ENCODE measurements at places on chromosomes 1 and 21.

- no peak for DNase-seq
Observed at GRCh38 chr21:35229290-35229689, 180.2 kb upstream of the RUNX1 start.

- no peak for DNase-seq
Observed at GRCh38 chr1:205440476-205441317, 15.1 kb downstream of the BLACAT1 start.

GRCh38 chr1:91720044-91720443, 165.9 kb downstream of the TGFBR3 start:
- DNase-seq = no peak

DNA sequence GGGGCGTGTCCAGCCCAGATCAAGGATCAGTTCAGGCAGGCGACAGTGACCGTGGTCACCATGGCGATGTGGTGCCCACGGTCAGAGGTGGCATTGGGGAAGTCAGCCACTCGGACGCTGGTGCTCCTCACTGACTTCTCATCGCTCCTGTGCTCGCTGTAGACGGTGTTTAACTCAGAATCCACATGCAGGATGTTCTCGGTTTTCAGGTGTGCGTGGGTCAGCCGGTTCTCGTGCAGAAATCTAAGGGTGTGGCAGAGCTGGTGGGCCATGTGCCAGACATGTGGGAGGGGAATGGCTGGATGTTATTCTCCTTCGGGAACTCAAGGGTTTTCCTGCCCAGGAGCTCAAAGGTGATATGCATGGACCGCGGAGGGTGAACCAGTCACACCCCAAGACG, 11.7 kb downstream of the OR2AJ1 start:
- DNase-seq = no peak
